ENCODE measurements at places on chromosomes 13 and 19.

- DNase-seq = no peak
Observed at GRCh38 chr19:45769821-45770191, 754 bp upstream of the SIX5 start.

GRCh38 chr13:48334534-48335127 lies 31.1 kb downstream of the RB1 start:
- peak; percentile 16 for DNase-seq

GRCh38 chr19:42199440-42200115 lies 17.9 kb downstream of the DEDD2 start:
- DNase-seq = no peak

- DNase-seq = no peak
Observed at GRCh38 chr19:6678690-6679109, 8.7 kb upstream of the TNFSF14 start.

GRCh38 chr13:95494082-95494681 lies 58.3 kb upstream of the CLDN10 start:
- DNase-seq = peak; percentile 28

GRCh38 chr13:40334616-40335015 lies 331.8 kb downstream of the FOXO1 start:
- DNase-seq = no peak

DNA sequence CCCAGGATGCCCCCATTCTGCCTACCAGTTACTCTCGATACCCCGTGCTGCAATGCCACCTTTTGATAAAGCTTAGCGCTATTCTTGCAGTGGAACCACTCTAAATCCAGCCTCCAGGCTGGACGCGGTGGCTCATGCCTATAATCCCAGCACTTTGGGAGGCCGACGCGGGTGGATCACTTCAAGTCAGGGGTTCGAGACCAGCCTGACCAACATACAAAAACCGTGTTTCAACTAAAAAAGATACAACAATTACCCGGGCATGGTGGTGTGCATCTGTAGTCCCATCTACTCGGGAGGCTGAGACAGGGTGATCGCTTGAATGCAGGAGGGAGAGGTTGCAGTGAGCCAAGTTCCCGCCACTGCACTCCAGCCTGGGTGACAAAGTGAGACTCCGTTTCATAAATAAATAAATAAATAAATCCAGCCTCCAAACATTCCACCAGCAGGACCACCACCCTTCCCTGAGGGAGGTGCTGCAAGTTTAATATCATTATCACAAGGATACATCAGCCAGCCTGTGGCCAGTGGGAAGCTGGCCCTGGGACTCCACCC lies 27.7 kb downstream of the CYP2B6 start:
- no peak for DNase-seq

GRCh38 chr13:43838909-43839308 lies 40.6 kb downstream of the CCDC122 start:
- DNase-seq = peak; percentile 78

- no peak for DNase-seq
Observed at GRCh38 chr19:30402436-30403202, 30.4 kb downstream of the ZNF536 start.

DNA sequence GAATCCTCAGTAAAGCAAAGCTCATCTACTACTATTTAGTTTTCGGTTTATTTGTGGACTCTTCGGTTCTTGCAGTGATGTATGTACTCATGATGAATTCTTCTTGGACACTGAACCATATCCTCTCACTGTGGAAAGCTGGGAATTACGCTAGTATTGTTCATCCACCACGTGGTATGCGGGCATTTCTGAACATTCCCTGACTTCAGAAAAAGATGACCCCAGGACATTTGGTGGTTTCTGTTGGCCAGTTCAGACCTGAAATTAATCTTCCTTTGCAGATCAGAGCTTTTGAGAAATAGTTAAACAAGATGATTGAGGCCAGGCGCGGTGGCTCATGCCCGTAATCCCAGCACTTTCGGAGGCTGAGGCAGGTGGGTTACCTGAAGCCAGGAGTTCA lies 25.3 kb upstream of the FBN3 start:
- no peak for DNase-seq
